ENCODE measurements at places on chromosomes 12 and 14. TPM values are rescaled to one million over a fixed set of nuclear protein-coding genes. Genes with fewer than 3 reads are reported as not detected.

DNA sequence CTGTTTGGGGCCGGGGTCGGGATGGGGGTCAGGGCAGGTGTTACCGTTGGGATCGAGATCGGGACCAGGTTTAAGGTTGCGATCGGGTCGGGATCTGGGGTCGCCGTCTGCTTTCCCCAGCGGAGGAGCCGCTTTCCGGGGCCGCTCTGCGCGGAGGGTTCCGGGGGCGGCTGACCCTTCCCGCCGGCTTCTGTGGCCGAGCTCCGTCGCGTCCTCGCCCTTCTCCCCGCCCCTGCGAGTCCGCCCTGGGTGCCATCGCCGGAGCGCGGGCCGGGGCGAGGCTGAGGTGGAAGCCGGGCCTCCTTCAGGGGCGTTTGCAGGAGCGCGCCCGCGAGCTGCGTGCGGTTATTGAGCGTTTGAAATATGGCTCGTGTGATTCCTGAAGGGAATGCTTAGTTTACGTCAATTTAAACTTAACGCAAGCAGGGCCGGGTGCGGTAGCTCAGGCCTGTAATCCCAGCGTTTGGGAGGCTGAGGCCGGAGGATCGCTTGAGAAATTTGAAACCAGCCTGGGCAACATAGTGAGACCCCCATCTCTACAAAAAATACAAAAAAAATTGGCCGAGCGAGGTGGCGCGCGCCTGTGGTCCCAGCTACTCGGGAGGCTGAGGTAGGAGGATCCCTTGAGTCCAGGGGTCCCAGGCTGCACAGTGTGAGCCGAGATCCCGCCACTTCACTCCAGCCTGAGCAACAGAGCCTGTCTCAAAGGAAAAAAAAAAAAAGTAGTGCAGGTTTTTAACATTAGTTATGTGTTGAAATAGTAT is 620 bp downstream of the PGAM5 start:
- peak overlapping the region; percentile 93 for H3K4me3 ChIP-seq
- peak; percentile 18 for DNase-seq
- peak overlapping the region; percentile 35 for H3K27ac ChIP-seq

GRCh38 chr12:15772405-15773018 is 16.7 kb downstream of the EPS8 start:
- DNase-seq = peak; percentile 55
- H3K4me1 ChIP-seq = peaks cover 44% of the 10 kb centered on the region
- H3K27me3 ChIP-seq = no peaks in the 10 kb centered on the region
- no peak overlapping the region for H3K4me3 ChIP-seq

- H3K27me3 ChIP-seq = no peaks in the 10 kb centered on the region
- peaks cover 5% of the 10 kb centered on the region for H3K36me3 ChIP-seq
- no peak overlapping the region for H3K27ac ChIP-seq
- peaks cover 17% of the 10 kb centered on the region for H3K4me1 ChIP-seq
These were observed 16.8 kb upstream of the MYL2 start for GRCh38 chr12:110937104-110937641.

DNA sequence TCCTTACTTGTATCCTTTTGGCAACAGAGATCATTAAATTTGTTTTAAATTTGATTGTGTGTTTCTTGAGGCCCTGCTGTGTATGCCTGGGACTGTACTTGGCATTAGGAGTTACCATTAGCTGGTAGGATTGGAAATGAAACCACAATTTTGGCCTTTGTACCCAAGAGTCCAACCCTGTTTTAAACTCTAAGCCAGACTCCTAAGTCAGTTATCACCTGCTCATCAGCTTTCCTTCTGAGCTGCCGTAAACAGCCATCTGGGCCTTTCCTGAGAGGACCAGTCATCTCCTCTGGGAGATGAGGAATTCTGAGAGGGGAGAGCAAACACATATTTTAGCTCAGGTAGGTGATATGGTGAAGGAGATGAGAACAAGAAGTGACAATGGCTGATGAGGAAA is 74.3 kb upstream of the SRSF5 start:
- no peak overlapping the region for H3K4me3 ChIP-seq
- H3K36me3 ChIP-seq = peaks cover 11% of the 10 kb centered on the region
- DNase-seq = no peak

DNA sequence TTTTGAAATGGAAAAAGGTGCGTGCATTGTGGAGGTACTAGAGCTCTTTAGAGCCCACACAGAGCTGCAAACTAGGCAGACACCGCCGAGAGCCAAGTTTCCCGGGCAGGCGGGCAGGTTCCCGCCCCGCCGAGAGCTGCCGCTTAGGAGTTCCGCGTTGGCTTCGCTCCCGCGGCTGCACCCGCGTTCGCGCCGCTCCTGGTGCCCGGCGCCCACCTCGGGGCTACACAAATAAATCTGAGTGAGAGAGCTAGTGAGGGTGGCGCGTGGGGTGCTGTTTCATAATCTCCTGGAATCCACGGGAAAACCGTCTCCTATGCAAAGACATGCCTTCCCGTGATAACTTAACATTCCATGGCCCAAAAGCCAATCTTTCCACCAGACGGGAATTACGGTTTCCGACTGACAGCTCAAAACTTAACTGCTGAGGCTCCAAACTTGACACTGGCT is 645 bp downstream of the KITLG start:
- peak; percentile 50 for DNase-seq
- H3K27ac ChIP-seq = peak overlapping the region; percentile 76
- H3K4me3 ChIP-seq = peak overlapping the region; percentile 90
- no peaks in the 10 kb centered on the region for H3K27me3 ChIP-seq

GRCh38 chr14:105091054-105091516 is 25.9 kb upstream of the GPR132 start:
- H3K4me1 ChIP-seq = peaks cover 30% of the 10 kb centered on the region
- peak; percentile 55 for DNase-seq
- H3K36me3 ChIP-seq = peaks cover 19% of the 10 kb centered on the region

GRCh38 chr12:19886639-19887064 is 447.4 kb downstream of the AEBP2 start:
- peaks cover 42% of the 10 kb centered on the region for H3K27me3 ChIP-seq
- no peak for DNase-seq
- H3K36me3 ChIP-seq = no peaks in the 10 kb centered on the region
- H3K4me1 ChIP-seq = no peaks in the 10 kb centered on the region
- H3K4me3 ChIP-seq = no peak overlapping the region

GRCh38 chr12:105253866-105254513 is 18.0 kb upstream of the APPL2 start:
- H3K27ac ChIP-seq = peak overlapping the region; percentile 72
- H3K4me1 ChIP-seq = peaks cover 51% of the 10 kb centered on the region
- no peaks in the 10 kb centered on the region for H3K27me3 ChIP-seq
- peak overlapping the region; percentile 9 for H3K4me3 ChIP-seq
- peaks cover 2% of the 10 kb centered on the region for H3K36me3 ChIP-seq
- peak; percentile 75 for DNase-seq

DNA sequence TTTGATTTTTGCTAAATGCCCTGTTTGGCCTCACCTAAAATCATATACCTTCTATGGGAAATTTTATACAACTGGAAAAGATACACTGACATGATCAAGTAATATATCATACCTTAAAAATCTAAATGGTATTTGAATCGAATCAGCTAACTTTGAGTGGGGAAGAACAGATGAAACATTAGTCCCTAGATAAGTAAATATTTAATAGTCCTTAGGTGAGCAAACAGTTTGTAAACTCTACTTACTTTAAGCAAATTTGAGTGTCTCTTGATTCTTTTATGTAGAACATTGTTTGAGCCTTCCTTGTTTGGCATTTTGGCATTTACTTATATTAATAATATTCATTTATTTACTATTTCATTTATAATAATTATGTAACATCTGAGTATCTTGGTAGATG is 195.7 kb upstream of the GARIN2 start:
- no peaks in the 10 kb centered on the region for H3K27me3 ChIP-seq
- H3K4me3 ChIP-seq = no peak overlapping the region
- no peak overlapping the region for H3K27ac ChIP-seq
- no peaks in the 10 kb centered on the region for H3K36me3 ChIP-seq

DNA sequence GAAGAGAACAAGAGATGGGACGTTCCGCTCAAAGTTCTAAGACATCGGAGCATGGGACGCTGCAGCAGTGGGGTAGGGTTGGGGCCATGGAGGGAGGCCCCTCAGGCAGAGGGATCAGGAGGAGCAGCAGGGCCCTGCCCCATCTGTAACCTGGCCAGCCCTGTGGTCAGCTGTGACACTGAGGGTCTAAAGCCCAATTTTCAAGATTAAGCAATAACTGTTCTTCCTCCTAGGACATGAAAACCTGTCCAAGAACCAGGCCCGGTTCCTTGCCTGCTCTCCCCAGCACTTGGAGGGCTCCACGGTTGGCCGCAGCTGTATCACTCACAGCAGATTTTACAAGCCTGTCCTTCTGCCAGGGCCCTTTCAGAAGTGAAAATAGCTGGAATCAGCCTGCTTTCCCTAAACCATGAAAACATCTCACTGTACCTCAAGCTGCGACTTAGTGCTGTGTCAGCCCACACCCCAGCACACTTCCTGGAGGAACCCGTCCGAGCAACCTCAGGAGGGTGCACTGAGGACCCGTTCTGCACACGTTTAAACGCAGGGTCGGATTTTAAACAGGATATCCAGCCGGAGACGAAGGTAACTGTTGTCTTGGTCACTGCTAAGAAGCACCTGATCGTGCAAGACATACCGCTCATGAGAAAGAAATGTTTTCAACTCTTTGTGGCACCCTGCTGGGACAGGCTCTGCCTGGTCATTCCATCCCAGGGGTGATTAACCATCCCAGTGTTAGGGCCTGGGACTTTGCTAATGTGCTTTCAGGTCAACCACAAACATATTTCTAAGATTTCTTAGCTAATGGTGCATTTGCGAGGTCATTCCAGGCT is 201.9 kb upstream of the DIO3 start:
- H3K4me1 ChIP-seq = no peaks in the 10 kb centered on the region
- no peak overlapping the region for H3K27ac ChIP-seq
- no peak for DNase-seq
- no peak overlapping the region for H3K4me3 ChIP-seq

- no peak overlapping the region for H3K27ac ChIP-seq
- H3K36me3 ChIP-seq = no peaks in the 10 kb centered on the region
- no peak for DNase-seq
- no peaks in the 10 kb centered on the region for H3K4me1 ChIP-seq
These were observed 1395.1 kb downstream of the LRFN5 start for GRCh38 chr14:43001731-43002130.

DNA sequence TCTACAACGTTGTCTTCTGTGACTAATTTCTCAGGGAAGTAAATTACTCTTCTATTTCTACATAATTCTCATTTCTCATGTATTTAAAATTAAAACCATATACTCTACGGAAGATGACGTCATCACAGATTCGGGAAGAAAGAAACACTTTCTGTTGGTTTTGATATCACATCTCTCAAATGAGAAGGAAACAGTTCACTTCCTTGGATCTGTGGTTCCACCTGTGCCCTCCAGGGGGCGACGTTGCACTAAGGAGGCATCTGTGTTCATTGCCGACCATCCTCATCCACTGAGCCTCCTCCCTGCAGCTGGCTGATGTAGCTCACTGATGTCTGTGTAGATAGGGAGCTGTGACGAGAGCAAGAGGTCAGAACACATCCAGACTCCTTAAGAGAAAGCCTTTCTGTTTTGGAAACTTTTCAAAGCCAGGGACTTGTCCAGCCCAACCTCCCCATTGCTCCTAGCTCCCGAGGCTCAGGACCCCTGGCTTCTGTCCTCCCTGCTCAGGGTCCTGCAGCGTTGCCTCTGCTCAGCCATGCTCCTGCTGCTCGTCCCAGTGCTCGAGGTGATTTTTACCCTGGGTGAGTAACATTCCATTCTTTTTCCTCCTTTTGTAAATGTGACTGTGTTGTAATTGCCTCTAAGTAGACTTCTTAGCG is 172.7 kb upstream of the OR4E1 start:
- H3K4me3 ChIP-seq = no peak overlapping the region
- no peaks in the 10 kb centered on the region for H3K36me3 ChIP-seq
- H3K27me3 ChIP-seq = peaks cover 98% of the 10 kb centered on the region
- peak; percentile 45 for DNase-seq
- peaks cover 8% of the 10 kb centered on the region for H3K4me1 ChIP-seq

The AICDA gene
- not detected for total RNA-seq

The DHRS2 gene
- total RNA-seq = 1.1 TPM

The PAX9 gene
- 5.5 TPM for total RNA-seq

The KCNC2 gene
- not detected for total RNA-seq

Measured in MCF 10A (cell line).